ENCODE measurements at places on chromosomes 12 and 14.
A peak's percentile ranks its signal among the peaks of the same experiment; 100 is the strongest.

DNA sequence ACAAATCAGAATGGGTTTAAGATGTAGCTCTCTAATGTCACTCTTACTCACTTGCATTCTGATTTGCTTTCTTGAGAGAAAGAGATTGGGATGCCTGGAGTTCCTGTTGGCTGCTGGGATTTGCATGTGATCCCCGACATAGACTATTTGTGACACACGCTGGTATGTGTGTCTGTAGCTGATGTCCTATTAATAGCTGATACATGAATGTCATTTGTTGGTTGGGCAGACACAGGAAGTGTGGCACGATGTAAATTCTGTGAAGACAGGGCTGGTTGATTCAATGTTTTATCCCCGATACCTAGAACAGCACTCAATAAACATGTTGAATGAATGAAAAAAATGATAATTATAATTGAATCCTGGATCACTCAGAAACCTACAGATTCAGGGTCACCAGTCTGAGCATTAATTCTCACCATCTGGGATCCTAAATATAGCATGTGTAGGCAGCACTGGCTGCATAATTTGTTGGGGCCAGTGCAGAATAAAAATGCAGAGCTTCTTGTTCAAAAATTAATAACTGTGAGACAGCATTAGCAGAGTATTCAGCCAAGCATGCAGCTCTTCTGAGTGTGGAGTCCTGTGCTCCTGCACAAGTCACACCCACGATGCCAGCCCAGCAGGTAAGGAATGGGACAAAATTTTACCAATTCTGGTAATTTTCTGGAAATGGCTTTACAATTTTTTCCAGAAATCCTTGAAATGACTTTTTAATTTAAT is 35.5 kb upstream of the SOCS2 start:
- no peak for DNase-seq

DNA sequence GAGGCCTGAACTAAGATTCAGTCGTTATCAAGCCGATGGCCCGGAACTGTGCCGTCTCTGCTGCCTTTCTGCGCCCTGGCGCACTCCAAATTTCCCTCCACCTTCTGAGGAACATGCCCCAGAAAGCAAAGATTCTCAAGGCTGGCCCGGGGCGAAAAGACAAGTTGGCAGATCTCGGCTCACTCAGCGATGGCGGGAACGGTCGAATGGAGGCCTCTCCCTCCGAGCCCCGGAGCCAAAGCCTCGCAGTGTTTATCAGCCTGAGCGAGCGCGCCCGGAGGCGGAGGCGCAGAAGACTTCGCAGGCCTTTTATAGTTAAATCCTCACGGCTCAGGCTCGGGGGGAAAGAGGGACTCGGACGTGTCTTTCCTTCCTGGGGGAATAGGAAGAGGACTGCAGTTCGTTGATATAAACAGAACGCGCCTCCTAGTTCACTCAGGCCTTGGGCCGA is 5.6 kb downstream of the TBX5 start:
- no peak for DNase-seq

GRCh38 chr12:83954956-83955601 is 957.5 kb downstream of the SLC6A15 start:
- DNase-seq = no peak

- peak; percentile 42 for DNase-seq
These were observed 428.8 kb downstream of the ZFP36L1 start for GRCh38 chr14:68363843-68364767.

- no peak for DNase-seq
These were observed 912.8 kb downstream of the GALC start for GRCh38 chr14:87080146-87080545.

DNA sequence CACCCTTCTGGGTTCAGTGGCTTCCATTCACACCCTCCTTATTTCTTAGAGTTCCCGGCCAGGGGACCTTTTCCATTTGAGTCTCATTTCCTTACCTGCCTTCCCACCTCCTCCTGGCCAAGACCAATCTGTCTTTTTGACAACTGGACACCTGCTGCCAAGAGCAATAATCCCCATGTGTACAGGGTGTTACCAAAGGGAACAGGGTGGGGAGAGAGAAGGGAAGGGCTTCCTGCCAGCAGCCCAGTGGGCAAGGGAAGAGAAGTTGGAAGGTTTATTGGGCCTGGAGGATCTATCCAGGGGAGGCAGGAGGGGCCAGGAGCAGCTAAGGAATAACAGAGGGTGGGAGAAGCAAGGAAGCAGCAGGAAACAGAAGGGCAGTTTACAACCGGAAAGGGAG is 346.2 kb downstream of the C12orf75 start:
- no peak for DNase-seq

DNA sequence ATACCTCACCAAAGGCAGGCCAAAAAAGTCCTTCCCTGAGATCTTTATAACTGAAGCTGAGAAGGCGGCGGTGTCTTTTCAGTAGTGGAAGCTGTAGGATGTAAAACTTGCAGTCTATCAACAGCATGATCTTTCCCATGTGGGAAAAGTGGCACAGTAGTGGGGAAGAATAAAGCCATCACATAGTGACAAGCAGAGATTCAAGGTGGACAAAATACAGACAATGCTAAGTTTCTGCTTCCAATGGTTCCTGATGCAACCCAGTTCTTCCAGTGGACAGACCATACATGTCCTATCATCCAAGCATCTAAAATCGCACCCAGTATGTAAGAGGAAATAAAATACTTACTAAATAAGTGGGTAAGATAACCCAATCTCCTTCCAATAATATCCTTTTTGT is 4.1 kb downstream of the RPS6KA5 start:
- no peak for DNase-seq

DNA sequence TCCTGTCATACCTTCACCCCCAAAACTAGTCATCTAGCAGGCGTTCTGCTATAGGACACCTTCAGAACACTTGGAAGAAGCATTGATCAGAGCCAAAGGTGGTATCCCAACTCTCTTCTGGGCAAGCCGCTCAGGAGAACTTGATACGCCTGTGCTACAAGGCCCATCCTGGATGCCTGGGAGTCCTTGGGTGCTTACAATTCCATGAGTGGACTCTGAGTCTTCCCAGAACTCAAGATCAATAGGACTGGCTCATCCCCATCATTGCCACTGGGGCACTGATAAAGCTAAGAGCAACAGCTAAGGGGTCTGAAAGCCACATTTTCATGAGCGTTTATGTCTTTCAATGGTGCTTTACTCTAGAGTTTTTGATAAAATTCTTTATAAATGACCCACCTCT is 1.9 kb downstream of the SPTB start:
- no peak for DNase-seq

DNA sequence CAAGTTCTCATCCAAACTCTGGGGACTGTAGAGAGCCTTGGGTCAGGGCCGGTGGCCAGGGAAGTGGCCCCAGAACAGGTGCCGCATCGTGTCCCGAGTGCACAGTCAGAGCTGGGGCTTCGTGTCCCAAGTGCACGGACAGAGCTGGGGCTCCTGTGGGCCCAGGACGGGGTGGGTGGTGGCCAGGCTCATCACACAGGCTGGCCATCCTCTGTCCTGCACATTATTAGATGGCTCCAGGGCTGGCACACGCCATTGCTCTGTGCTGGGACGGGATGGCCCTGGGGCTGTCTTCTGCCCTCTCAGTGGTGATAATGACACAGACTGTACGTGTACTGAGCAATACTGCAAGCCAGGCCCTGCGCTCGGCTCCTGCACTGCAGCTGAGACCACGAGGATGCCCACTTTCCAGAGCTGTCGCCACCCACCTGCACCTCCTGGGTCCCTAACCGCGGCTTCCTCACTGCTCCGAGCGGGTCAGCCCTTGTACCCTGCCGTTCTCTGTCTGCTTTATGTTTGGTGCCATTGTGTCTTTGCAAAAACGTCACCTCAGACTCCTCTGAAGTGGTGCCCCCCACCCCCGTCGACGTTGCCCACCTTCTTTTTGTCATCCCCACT is 1.9 kb downstream of the FBRSL1 start:
- DNase-seq = no peak

GRCh38 chr12:77493302-77494168 is 337.2 kb upstream of the NAV3 start:
- no peak for DNase-seq

GRCh38 chr12:57583008-57583831 is 7.8 kb upstream of the PIP4K2C start:
- peak; percentile 66 for DNase-seq

DNA sequence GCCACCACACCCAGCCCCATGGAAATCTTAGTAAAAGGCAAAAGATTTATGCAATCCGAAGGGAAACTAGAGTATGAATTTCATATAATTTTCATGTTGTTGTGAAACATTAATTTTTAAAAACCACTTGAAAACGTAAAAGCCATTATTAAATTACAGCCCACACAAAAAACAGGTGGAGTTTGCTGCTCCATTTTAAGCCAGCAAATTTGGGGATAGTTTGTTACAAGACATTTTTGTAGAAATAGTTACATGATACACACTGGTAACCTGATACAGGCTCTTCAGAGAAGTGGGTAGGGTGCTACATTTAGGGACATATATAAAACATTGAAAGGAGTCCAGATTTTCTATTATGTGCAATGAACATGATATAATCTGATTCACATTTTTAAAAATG is 17.6 kb downstream of the GNPTAB start:
- DNase-seq = no peak

DNA sequence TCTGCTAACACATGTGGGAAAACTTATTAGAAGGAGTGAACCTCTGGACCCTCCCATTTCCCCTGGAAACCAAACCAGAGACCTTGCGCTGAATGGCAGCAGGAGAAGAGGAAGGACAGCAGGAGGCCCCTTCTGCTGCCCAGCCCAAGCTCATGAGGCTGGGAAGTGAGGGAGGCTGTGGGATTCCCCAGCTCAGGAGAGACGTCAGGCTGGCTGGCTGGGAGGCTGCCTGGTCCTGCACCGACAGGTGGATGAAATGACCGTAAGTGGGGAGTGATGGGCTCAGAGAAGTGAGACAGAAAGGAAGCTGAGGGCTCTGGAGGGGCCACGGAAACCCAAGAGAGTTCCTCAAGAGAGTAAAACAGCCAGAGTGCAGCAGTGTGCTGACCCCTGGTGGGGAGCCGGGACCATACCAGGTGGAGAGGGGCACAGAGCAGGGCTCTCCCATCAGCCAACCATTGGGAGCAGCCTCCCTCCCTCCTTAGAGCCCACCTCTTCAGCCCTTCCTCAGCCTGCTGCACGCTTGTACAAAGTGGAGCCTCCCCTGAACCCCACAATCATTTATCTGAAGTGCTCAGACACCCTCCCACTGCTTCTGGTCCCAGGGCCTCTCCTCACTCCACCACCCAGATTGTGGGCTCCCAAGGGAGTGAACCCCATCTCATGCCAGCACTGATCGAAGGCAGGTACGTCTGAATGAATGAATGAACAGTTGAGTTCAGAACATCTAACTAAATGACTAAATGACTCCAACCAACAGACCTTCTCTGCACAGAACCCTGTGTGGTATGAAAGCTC is 14.0 kb downstream of the TAMALIN start:
- DNase-seq = no peak

DNA sequence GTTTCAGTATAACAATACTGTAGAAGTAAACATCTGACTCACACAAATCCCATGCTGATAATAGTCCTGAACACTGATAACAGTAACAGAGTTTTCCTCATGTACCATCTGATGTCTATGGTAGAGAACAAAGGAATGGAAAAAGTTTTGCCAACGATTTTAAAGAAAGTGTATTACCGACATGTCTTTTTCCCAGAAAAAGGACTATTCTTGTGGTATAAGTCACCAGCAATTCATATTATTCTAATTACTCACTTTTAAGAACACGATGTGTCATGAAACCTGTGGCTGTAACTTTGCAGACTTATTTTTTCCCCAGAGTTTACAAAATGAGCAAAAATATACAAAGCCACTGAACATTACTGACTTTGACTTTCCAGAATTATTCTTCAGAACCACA is 40.1 kb upstream of the DCN start:
- DNase-seq = no peak

GRCh38 chr12:64229796-64230195 is 7.7 kb upstream of the KICS2 start:
- no peak for DNase-seq
